Skeletal muscle tissue (tissue), 5 donors: ENCODE measurements at places on chromosomes 7 and 10. TPM values are rescaled to one million over a fixed set of nuclear protein-coding genes. Genes with fewer than 3 reads are reported as not detected.

PHYHIPL gene
- total RNA-seq: 0.52 TPM

LIPN gene
- total RNA-seq: not detected

FGF8 gene
- total RNA-seq: 0.52 TPM

PIK3AP1 gene
- 6.3 TPM for total RNA-seq

IFIT2 gene
- total RNA-seq: 6.8 TPM

CPED1 gene
- total RNA-seq: 14.6 TPM

PPP1R9A gene
- 42.3 TPM for total RNA-seq

DYNC1I1 gene
- 1.6 TPM for total RNA-seq

TUBAL3 gene
- not detected for total RNA-seq

MACROH2A2 gene
- 8.4 TPM for total RNA-seq

ZMIZ2 gene
- total RNA-seq: 4.2 TPM

KLF14 gene
- total RNA-seq: 0.52 TPM

POU6F2 gene
- not detected for total RNA-seq

PAPOLB gene
- total RNA-seq: under 0.01 TPM

VAX1 gene
- not detected for total RNA-seq

TAS2R3 gene
- total RNA-seq: 3.7 TPM

CPA2 gene
- 0.52 TPM for total RNA-seq

PLEKHS1 gene
- 0.52 TPM for total RNA-seq

SLC12A9 gene
- total RNA-seq: 24.5 TPM

NRP1 gene
- 120 TPM for total RNA-seq

CALHM1 gene
- total RNA-seq: not detected

ZNF503 gene
- total RNA-seq: 3.7 TPM

ANKRD16 gene
- 8.4 TPM for total RNA-seq

COL26A1 gene
- 7.8 TPM for total RNA-seq

DCLRE1A gene
- total RNA-seq: 5.2 TPM

TMEM236 gene
- total RNA-seq: under 0.01 TPM

SPDYE9 gene
- not detected for total RNA-seq

DNA2 gene
- 16.7 TPM for total RNA-seq

TRIM50 gene
- total RNA-seq: 0.52 TPM

STEAP1B gene
- 4.7 TPM for total RNA-seq

FZD8 gene
- 35.5 TPM for total RNA-seq

SLC13A1 gene
- not detected for total RNA-seq

UPK3BL2 gene
- 2.6 TPM for total RNA-seq
